T-cell (primary cell): ENCODE measurements at places on chromosomes 3 and 15. TPM values are rescaled to one million over a fixed set of nuclear protein-coding genes. Genes with fewer than 3 reads are reported as not detected.

DNA sequence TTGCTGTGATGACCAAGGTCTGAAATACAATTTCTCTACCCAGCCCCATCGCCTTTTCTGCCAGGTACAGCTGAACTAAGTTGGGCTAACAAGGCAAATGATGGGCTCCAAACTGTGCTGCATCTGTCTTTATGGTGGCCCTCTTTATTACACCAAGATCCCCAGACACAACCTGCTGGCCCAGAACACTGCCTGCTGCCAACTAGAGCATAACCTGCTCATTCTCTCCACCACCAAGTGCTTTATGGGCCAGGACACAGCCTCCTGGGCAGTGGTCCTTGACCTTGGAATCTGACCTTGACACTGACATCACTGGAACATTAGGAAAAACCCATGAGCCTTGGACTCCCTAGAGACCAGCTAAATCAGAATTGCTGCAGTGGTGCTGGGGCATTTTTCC, 3.3 kb downstream of the LINS1 start:
- DNase-seq, result no peak

GRCh38 chr15:85741021-85741421, 53.7 kb downstream of the KLHL25 start:
- DNase-seq, result no peak

GRCh38 chr3:42839616-42840015, 30.4 kb downstream of the ACKR2 start:
- no peak for DNase-seq

DNA sequence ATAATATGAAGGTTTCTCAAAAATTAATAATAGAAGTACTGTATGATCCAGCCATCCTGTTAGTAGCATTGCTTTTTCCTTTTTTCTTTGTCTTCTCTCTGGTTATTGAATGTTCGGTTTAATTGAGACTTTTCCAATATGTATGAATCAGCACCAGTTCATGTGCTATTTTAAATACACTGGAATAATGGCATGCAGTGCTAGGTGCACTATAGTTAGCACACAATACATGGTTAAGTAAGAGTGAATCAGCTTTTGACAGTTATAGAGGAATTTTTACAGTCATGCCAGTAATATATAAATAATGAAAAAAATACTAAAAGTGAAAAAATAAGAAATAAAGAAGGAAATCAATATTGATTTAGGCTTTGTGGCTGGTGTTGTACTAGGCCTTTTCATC, 113.8 kb upstream of the STRIT1 start:
- DNase-seq, result no peak

GRCh38 chr3:194472290-194472920, 14.4 kb downstream of the ATP13A3 start:
- no peak for DNase-seq

CCDC33 gene
- total RNA-seq, result not detected

CPNE4 gene
- not detected for total RNA-seq

CCDC71 gene
- 36.5 TPM for total RNA-seq

HIGD2B gene
- 0.45 TPM for total RNA-seq

CHRNA7 gene
- total RNA-seq, result 0.79 TPM
